Germinal center (tissue), 1 donor: ENCODE measurements at places on chromosomes 4 and X.

- DNase-seq: no peak
These were observed 367.4 kb downstream of the MID1IP1 start for GRCh38 chrX:39168609-39169008.

GRCh38 chr4:159237975-159238374 is 135.1 kb downstream of the RAPGEF2 start:
- DNase-seq: no peak

- DNase-seq: no peak
These were observed 81.6 kb downstream of the ZFX start for GRCh38 chrX:24231131-24231540.

GRCh38 chr4:14176613-14177012 is 549.1 kb upstream of the BOD1L1 start:
- no peak for DNase-seq

DNA sequence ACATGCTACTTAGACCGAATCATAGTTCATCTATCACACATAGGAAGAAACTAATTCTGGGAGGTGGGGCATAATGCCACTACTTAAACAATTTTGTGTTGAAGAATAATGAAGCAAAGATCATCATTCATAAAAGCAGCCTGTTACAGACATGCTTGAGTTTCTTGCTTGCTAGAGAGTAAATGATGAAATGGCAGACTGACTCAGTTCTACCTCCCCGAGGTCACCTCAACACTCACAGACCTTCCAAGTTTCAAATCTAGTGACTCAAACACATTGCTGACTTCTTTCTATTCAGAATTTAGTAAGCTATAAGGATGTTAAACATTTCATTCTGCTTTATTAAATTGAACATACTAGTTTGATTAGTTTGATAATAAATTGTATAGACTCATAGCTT is 636.5 kb upstream of the FRG1 start:
- DNase-seq: no peak

- no peak for DNase-seq
These were observed 479.8 kb downstream of the RAPGEF2 start for GRCh38 chr4:159582685-159583084.

DNA sequence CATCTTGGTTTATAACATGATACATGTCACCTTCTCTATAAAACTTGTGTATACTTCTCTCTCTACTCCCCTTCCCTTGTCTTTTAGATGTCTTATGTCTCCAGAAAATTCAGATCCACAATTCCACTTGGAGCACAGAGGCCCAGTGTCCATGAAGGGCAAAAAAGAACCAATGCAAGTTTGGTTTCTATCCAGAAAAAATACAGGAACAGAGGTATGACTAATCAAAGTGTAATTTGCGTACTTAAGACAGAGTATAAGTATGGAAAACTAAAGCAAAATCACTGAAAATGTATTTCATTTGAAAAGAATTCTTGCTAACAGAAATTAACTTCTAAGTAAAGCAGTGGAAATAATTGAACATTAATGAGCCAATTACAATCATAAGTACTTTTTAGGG is 46.2 kb downstream of the GUCY1B1 start:
- DNase-seq: no peak

DNA sequence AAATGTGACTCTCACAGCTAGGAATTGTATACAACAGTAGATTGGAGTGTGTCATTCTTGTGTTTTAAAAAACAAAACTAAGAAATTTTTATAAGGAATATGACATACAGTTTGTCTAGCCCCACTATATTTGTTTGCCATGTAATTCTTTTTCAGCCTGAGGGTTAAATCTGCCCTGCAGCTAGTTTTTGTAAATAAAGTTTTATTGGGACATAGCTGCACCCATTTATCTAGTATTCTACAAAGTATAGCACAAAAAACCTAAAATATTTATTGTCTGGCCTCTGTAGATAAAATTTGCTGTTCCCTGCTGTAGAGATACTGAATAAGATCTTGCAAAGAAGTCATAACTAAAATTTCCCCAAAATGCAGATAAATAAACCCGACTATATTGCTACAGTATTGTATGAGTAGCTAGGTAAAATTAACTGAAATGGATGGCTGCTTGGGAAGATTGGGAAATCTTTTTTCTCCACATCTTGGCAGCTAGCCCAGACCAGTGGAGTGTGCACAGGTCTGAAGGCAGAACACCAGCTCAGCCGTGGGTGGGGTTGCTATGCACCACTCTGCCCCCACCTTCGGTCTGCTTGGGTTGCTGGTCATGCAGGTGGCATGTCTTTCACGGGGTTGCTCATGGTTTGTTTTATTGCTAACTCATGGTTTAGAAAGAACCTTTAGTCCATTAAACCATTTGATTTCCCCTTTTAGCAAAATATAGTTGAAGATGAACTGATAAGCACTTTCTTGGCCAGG is 127.9 kb downstream of the KLHL8 start:
- peak; percentile 8 for DNase-seq

GRCh38 chr4:39367166-39367565 is 1.0 kb upstream of the RFC1 start:
- no peak for DNase-seq

- no peak for DNase-seq
These were observed 75.9 kb upstream of the MAML3 start for GRCh38 chr4:140229881-140230280.
